ENCODE measurements at places on chromosomes 5 and 9.
A peak's percentile ranks its signal among the peaks of the same experiment; 100 is the strongest.

GRCh38 chr5:180810959-180811622 is 8.5 kb upstream of the MGAT1 start:
- no peak for DNase-seq

GRCh38 chr9:125854553-125855275 is 107.5 kb downstream of the PBX3 start:
- DNase-seq: no peak

DNA sequence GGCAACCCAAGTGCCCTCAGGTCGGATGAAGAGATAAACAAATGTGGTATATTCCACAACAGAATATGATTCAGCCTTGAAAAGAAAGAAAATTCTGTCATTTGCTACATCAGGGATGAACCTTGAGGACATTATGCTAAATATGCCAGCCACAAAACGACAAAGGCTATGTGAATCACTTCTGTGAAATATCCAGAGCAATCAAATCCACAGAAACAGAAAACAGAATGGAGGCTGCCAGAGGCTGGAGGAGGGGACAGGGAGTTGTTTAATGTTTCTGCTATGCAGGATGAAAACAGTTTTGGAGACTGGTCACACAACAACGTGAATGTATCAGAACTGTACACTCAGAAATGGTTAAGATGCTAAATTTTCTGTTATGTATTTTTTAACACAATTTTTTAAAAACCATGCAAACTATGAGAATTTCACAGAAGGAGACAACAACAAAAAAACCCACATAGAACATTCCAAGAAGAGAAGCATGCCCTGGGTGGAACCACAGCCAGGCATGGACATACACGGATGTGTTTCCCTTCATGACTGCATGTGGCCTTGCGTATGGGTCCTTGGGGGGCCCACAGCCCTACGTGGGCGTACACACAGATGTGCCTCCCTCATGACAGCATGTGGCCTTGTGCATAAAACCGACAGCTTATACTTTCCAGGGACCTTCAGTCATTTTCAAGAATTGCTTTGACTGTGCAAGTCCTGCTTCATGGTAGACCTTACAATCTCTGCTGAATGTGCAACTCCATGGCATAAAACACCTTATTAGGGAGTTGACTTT is 146.7 kb downstream of the ROR2 start:
- no peak for DNase-seq

DNA sequence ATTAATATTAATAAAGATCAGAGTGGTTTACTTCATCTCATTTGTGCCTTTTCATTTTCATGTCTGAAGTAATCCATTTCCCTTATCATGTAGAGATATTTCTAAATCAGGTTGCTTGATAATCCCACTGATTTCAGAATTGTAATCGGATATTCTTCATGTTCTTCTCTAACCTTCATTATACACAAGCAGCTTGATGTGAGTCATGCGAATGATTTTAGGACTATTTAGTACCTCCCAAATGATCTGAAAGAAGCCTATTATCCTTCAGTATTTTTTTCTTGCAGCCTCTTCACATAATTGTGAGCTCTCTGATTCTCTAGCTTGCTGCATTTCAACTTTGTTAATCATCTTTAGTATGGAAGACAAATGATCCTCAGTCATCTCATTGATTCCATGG is 182.0 kb downstream of the GIN1 start:
- DNase-seq: no peak

DNA sequence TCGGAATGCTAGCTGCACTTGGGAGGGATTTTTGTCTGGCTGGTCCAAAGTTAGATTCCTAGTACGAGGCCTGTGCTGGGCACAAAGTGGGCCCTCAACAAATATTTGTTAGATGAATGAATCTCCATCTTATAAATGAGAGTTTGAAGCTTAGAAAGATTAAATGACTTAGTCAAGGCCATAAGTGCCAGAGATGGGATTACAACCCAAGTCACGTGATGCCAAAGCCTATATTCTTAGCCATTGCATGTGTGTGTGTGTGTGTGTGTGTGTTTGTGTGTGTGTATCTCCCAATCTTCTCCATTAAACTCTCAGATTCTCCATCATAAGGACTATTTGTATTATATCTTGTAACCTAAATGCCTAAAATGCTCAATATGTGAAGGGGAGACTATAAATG is 130.8 kb upstream of the MAP1B start:
- no peak for DNase-seq

DNA sequence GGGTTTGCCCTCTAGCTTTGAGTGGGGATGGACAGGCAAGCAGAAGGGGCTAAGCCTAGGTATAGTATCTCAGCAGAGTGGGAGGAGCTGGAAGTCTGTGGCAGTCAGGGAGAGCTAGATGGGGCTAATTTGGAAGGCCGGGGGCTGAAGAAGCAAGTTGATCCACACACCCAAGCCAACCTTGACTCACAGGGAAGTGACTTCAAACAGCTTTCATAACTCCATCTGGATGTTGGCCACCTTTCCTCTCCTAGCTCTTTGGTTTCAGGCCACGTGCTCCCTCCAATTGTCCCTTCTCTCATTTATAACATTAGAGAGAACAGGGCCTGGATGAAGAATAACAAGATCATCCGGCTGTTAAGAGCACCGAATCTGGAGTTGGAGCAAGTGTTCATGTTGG is 36.8 kb downstream of the EGR1 start:
- no peak for DNase-seq

- no peak for DNase-seq
Observed at GRCh38 chr5:95274011-95274410, 10.9 kb downstream of the MCTP1 start.

DNA sequence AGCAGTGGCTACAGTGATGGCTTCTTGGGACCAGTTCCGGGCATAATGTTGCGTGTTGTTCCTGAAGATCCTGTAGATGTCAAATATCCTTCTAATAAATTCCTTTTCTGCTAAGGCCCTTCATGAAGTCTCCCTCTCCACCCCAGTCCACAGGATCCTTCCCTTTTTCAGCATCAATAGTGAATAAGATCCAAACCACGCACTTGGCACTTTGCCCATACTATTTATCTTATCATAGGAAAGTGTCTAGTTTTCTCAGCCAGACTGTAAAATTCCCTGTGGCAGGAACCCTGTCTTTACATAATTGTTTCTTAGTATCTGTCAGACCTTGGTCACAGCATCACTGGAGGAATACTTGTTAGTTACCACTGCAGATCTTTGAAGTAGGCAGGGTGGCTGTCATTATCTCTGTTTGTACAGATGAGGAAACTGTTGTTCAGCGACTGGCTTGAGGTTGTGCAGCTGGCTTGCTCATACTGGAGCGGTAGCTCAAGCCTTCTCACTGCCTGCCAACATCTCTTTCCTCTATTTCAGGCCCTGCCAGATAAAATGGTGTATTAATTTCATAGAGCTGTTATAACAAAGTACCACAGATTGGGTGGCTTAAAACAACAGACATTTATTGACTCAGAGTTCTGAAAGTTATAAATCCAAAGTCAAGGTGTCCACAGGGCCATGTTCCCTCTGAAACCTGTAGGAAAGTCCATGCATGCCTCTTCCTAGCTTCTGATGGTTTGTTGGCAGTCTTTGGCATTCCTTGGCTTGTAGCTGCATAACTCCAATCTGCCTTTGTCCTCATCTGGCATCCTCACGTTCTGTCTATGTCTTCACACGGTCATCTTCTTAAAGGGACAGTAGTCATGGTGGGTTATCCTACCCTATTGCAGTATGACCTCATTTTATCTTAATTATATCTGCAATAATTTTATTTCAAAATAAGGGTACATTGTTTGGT is 33.5 kb upstream of the APC start:
- DNase-seq: no peak

GRCh38 chr9:6098431-6098830 is 83.0 kb upstream of the RANBP6 start:
- no peak for DNase-seq

- DNase-seq: no peak
Observed at GRCh38 chr9:23319092-23319491, 506.9 kb downstream of the ELAVL2 start.

GRCh38 chr5:88854769-88855168 is 28.2 kb downstream of the MEF2C start:
- no peak for DNase-seq

DNA sequence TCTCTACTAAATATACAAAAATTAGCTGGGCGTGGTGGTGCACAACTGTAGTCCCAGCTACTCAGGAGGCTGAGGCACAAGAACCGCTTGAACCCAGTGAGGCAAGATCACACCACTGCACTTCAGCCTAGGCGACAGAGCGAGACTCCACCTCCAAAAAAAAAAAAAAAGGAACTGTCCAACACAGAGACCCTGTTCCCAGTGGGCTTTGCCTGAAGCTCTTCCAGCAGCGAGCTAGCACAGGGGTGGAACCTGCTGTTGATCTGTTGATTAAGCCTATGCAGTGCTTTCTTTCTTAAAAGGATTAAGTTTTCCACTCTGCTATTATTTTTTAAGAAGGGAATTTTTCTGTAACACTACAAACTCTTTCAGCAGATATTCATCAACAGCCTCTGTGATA is 171.0 kb upstream of the TUT7 start:
- no peak for DNase-seq

GRCh38 chr5:140927228-140927573 is 1.1 kb downstream of the PCDHAC1 start:
- peak; percentile 61 for DNase-seq

DNA sequence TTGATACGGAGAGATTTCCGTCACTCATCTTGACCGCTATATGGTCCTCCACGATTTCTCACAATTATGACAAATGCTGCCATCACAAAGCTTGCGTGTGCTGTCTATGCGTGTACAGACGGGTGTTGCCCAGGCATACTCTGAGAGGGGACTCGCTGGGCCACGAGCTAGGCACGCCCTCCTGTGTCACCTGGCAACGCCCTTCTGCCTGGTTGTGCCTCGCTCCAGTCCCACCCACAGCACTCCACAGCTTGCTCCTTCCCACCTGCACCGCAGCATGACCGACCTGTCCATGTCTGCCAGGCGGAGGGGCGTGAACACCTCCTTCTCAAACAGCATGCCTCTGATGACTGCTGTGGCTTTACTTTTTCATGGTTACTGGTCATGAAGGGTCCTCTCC is 55.6 kb downstream of the CAMSAP1 start:
- no peak for DNase-seq

DNA sequence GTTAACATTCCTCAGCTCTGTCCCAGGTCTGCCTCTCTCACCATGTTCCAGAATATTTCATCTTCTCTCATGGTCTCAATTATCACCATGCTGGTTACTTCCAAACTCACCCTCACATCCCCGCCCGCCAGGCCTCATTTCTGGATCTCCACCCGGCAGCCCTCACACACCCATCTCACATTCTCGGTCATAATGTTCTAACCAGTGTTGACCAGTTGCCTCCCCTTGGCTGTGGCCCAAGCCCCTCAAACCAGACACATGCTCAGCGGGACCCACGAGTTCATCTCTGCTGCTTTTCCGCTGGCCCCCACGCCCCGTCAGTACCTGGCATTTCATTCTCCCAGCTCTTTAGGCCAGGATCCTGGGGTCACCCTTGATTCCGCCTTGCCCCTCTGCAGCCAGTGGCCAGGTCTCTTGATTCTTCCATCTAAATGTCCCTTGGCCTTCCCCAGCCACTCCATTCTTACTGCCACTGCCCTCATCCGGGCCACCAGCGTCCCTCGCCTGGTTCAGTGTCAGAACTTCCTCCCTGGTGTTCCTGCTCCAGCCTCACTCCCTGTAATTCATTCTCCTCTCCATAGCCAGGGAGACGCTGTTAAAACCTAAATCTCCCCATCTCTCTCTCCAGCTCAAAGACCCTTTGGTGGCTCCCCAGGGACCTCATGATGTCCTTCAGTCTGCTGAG is 141.7 kb downstream of the MVB12B start:
- DNase-seq: no peak

DNA sequence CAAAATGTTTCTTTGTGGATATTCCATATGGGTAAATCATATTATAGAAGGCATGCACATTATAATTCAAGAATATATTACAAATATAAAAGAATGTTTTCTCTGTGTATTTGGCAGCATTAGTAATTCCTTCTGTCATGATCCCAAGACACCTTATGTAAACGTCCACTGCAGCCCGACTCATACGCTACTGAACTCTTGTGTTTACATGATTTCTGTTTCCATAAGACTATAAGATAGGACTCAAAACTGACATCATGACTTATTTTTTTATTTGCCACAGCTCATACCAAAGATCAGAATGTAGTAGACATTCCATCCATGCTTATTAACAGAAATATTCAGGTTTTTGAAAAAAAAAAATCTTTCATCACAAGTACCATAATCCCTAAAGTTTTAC is 234.1 kb downstream of the AP3B1 start:
- DNase-seq: no peak

- DNase-seq: peak; percentile 17
Observed at GRCh38 chr9:123269281-123269680, 895 bp upstream of the STRBP start.

GRCh38 chr5:31581498-31582099 is 49.5 kb downstream of the C5orf22 start:
- DNase-seq: no peak

- no peak for DNase-seq
Observed at GRCh38 chr5:143312822-143313221, 90.7 kb downstream of the NR3C1 start.

DNA sequence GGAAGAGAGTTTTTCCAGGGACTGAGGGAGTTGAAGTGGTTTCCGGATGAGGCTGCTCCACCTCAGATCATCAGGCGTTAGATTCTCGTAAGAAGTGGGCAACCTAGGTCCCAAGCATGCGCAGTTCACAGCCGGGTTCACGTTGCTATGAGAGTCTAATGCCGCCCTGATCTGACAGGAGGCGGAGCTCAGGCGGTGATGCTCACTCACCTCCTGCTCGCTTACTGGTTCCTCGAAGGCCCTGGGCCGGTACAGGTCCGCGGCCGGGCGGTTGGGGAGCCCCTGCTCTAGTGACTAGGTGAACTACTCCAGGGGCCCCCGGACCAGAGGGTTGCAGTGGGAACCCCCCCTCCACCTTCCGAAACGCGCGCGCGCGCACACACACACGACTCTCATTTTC is 997 bp upstream of the RNF130 start:
- no peak for DNase-seq

DNA sequence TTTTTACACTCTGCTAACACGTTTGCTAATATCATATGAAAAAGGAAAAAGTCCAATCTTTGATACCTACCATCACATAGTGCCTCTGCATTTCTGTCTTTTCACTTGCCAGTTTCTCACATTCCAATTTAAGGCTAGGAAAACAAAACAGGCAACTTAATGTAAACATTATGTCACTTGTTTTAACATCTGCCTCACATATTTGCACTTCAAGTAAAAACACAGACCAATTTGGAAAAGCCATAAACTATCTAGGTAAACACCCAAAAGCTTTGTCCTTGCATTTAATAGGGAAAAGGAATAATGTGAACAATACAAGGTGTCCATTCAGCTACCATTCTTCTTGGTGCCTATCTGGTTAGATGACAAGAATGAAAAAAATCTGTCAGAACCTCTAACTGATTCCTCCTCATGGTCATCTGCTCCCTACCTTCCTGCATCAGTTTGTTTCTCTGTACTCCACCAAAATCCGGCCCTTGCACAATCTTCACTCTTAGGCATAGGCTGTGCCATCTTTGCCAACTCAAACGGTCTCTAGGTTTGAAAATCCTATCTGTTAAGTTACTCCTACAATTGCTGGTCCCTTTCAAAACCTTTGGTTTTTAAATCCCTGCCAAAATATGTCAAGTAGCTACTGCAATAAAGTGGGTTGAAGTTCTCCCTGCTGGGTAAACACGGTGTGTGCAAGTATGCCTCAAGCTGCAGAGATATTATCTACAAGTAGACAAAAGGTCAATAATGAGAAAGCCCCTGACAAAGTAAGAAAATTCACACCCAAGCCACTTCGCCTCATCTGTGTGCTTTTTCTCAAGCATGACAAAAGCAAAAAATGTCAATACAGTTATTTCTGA is 3.4 kb downstream of the TLE1 start:
- DNase-seq: no peak
